ENCODE measurements at places on chromosomes 16 and 17.
A peak's percentile ranks its signal among the peaks of the same experiment; 100 is the strongest.

DNA sequence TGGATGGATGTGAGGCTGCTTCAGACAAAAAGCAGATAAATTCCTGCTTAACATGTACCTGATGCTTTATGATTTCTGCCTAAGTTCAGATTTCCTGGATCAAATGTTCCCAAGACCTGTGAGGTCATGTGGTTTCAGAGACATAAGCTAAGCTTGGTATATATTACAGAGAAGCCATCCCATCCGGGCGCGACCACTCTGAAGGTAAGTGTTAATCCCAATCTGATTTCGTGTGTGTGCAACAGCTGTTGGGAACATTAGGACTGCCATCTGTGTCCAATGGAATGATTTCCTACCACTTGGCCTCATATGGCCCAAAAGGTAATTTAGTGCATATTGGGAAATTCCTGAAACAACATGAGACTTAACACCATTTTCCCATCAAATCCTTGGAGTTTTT lies 199.1 kb downstream of the HS3ST3B1 start:
- DNase-seq: no peak

- no peak for DNase-seq
These were observed 24.5 kb downstream of the BEAN1 start for GRCh38 chr16:66451548-66451947.

DNA sequence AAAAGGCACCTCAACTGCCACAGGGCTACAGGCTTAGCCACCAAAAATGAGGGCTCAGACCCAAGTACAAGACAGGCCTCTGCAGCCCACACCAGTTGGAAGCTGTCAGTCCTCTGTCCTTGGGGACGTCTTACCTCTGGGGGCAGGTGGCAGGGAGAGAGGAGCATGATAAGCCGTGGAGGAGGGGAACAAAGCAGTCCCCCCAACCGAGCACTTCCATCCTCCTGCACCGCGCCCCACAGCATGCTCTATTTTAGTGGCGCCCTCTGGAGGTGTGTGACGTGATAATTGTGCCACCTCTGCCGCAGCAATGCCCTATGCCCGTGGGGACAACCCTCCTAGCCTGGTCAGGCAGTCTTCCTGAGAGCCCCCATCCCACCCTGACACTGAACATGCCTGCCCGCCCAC lies 13.6 kb downstream of the G6PC3 start:
- DNase-seq: no peak

DNA sequence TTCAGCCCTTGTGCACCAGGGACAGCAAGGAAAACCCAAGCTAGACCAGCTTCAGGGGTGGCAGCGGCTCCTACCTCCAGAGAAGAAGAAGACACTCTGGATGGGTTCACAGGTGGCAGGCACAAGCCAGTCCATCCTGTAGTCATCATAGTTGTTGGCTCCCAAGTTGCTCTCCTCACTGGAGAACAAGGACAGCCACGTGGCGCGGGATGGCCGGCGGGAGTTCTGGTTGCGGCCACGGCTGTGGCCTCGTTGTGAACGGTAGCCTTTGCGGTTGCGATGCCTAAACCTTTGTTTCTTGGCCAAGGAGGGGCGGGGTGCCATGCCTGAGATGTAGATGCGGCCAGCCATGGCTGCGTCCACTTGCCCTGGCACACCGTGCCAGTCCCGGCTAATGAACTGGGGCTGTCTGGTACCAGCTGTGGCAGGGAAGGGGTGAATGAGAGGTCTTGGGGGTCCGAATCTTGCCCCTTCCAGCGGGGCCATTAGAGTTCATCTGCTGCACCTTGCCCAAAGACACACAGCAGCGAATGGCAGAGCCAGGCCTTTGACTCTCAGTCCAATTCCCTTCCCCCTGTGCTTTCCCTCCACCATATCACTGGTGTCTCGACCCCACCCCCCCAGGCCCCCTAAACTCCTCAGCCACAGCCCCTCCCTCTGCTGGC lies 2.3 kb downstream of the VTN start:
- DNase-seq: no peak

- no peak for DNase-seq
These were observed 86.7 kb downstream of the IRX5 start for GRCh38 chr16:55017321-55017720.

GRCh38 chr17:28416703-28417311 lies 10.8 kb upstream of the SLC46A1 start:
- DNase-seq: peak; percentile 24

DNA sequence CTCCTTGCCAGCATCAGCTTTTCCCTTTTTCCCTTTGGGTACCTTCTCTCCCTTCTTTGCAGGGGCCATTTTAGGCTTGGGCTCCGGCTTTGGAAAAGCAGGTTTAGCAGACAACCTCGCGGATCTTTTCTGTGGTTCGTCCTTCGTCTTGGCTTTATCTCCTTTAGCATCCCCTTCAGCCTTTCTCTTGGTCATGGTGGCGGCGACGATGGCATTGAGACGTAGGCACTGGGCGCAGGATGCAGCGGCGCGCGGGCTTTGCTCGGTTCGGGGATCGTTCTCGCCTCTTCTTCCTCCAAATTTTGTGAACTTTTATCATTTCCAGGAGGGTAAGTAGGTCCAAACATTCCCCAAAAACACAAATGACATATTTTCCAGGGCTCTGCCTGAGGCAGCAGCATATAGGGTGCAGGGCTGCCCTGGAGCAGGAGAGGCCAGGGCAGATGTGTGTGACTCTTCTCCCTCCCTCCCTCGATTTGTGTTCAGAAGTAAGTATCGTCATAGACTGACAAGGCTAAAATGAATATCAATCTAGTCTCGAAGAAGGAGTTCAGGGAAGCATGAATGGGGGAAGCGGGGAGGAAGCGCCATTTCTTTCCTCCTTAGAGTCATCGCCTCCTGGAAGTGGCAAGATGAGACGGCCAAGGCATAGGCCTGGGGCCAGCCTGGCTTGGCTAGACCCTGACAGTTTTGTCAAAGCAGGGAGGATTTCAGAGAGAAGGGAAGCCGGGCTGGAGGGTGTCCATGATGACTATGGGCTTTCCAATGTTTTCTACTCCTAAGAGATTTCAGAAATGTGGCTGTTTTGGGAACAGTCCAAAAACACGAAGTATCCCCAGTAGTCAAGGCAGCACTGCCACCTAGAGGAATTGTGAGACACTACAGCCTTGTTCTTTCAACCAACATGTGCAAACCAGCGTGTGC lies 13.2 kb downstream of the CHCT1 start:
- DNase-seq: peak; percentile 70

DNA sequence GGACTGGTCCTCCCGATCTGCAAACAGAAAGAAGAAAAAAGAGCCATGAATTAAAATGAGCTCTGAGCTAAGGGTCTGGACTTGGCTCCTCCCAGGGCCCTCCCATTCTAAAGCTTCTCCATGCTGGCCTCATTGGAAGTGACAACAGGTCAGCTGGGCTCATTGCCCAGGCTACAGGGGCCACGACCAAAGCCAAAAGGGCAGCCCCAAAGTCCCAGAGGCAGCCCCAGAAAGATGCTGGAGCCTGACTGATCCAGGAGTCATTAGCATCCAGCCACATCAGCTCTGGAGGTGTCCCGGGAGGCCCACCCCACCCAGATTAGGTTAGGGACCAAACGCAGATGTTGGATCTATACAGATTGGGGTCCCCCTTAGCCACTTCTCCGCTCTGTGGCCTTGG lies 58.2 kb downstream of the MYH11 start:
- no peak for DNase-seq

GRCh38 chr17:50127697-50128361 lies 2.1 kb downstream of the SAMD14 start:
- no peak for DNase-seq

DNA sequence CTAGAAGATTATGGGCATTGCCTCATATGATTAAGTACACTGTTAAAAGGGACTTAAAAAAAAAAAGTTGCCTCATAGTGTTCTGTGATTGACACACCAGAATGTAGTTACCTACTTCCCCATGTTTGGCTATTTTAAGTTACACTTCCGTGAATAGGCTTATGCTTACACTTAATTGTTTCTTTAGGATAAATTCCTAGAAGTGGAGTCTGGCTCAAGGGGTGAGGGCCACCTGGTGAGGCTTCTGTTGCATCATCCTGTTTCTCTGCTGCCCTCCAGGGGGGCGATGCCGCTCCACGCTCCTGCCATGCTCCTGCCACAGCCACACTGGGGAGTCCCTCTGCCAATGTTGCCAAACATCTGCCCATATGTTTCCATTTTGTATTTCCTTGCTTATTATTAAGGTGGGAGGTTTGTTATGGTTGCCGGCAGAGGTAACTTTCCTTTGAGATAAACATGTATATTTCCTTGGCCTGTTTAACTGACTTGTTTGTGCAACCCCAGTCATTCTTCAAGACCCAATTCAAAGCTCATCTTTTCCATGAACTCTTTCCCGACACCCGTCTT lies 73.1 kb downstream of the KSR1 start:
- no peak for DNase-seq

DNA sequence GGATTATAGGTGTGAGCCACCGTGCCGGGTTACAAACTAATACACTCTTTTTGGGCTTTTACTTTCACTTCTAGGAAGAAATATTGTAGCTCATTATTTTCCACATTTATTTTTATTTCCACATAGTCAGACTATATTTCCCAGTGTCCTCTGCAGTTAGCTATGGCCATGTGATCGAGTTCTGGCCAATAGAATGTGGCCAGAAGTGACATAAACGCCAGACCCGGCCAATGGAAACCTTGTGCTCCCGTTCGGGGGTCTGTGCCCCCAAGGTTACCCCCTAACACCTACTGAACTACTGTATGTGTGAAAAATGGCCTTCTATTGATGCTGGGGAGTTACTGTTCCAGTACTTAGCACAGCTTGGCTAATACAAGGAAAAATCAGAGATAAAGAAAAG lies 13.2 kb upstream of the RPTOR start:
- DNase-seq: no peak
